GM04503 (cell line): ENCODE measurements at places on chromosomes 7 and 10.

DNA sequence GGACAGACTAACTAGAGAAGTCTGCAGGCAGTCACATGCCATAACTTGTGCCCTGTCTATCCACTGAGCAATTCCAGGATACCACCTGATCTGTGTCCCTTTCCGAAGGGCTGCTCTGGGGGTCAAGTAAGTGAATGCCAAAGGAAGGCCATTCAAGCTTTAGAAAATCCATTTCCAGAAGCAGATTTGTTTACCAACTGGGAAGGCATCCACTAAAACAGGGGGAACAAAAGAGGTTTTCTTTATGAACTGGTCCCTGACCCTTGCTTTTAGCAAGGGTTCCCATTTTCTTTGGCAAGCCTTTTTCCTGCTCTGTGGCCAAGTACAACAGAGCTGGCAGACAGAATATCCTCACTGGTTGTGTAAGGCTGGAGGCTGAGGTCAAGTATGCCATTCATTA lies 36.5 kb downstream of the ITPRID1 start:
- no peak for DNase-seq

- DNase-seq, result no peak
Measured at GRCh38 chr10:78435484-78436221, 402.0 kb downstream of the RPS24 start.

DNA sequence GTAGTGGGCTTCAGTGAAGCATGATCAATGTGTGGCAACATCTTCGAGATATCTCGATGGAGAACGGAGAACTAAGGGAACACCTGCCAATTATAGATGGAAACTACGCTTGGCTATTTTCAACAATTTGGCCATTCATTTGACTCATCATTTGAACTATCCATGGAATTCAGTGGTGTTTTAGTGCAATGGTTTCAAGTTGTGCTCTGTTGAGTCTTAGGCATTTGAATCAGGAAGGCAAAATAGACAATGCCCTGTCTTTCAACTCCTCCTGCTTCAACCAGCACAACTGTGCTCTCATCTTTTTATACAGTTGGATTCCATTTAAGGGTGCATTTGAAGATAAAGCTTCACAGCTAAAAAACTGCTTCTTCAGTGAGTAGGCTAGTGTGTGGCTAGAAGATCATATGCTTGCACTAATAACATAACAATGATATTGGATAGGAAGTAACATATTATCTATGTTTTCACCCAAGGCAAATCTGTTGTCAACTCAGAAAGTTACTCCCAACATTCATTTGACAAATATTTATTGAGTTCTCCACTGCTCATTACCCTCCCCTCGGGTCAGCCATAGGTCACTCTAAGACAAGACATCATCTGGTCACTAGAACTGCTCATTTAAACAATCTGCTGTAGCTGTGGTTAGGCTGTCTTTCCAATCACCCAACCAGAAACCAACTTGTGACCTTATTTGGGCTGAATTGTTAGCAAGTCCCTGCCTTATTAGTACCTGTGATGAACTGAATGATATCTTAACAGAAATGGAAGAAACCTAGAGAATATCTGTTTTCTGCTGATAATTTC lies 314.1 kb upstream of the SP4 start:
- DNase-seq, result no peak

DNA sequence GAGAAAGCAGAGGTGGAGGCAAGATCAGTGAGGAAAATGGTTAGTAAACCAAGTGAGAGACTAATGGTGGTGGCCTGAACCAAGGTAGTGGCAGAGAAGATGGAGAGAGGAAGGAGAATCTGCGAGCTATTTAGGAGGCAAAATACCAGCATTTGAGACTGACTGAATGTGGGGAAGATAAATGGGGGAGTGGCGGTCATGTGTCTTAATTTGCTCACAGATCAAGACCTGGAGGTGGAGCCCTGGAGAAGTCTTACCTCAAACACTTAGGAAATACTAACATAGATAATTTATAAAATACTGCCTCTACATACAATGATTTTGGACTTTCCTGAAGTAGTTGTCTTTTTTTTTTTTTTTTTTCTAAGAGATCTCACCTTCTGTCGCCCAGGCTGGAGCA lies 34.7 kb downstream of the ICA1 start:
- no peak for DNase-seq

- no peak for DNase-seq
Measured at GRCh38 chr10:132839061-132839460, 53.1 kb upstream of the NKX6-2 start.

- DNase-seq, result peak; percentile 27
Measured at GRCh38 chr7:73978661-73979563, 49.1 kb upstream of the ELN start.

GRCh38 chr7:130721486-130722277 lies 12.3 kb downstream of the KLF14 start:
- DNase-seq, result peak; percentile 31

- no peak for DNase-seq
Measured at GRCh38 chr10:114068054-114068707, 24.5 kb downstream of the ADRB1 start.

DNA sequence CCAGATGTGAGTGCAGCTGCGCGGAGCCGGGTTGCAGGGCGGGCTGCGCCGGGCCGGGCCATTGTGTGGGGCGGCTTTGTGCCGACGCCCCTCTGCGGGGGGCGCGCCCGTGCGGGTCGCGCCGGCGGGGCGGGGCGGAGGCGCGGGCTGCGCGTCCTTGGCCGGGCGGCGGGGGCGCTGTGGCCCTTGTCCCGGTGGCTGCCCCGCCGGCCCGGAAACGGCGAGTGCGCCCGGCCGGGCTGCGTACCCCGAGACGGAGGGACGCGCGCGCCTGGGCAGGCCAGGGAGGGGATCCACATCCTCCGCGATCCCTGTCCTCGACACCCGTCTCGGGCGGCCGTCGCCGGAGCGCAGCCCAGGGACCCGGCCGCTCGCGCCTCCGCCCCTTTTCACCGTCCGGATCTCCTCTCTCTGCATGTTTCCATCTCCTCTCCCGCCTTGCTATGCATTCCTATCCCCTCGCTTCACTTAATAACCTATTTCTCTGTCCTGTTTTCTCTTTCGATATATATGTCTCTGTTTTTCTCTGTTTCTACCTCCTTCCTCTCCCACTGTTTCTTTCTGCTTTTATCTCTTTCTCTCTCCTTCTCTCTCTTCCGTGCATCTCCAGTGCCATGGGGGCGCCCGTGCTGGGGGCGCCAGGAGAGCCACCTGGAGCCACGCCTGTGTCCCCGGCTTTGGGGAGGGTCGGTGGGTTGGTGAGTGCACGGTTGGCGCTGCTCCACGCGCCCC lies 765 bp downstream of the PFKFB3 start:
- DNase-seq, result no peak

GRCh38 chr7:20438694-20439376 lies 108.1 kb downstream of the ITGB8 start:
- DNase-seq, result no peak

GRCh38 chr10:18501198-18501597 lies 150.2 kb downstream of the NSUN6 start:
- DNase-seq, result peak; percentile 2

- no peak for DNase-seq
Measured at GRCh38 chr7:44325201-44325671, at the start of gene CAMK2B. Gene CAMK2B (minus strand): TSS chr7:44325594. CDS start chr7:44325421, 173 bp downstream.
